ENCODE measurements at places on chromosomes 2 and 18.

GRCh38 chr2:238162251-238162845, 3.6 kb downstream of the ERFE start:
- no peak for DNase-seq

DNA sequence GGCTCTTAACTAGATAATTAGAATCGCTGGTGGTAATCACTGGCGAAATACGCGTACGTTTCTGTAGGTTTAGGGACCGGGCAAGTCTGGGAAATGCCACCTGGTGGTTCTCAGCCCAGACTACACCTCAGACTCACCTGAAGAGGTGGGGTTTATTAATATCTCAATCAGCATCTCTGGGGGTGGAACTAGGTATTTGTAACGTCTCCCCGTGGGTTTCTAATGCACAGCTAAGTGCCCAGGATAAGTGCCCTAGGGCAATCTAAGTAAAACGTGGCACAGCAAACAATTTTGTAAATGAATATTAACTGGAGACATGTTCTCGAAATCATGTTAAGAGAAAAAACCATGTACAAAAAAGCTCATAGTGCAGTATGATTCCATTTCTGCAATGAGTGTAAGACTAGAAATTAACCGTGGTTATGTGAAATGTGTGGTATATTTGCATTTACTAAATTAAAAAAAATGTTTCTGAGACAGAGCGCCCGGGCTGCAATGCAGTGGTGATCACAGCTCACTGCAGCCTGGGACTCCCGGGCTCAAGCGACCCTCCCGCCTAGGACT, 760 bp upstream of the CNOT11 start:
- DNase-seq = no peak

DNA sequence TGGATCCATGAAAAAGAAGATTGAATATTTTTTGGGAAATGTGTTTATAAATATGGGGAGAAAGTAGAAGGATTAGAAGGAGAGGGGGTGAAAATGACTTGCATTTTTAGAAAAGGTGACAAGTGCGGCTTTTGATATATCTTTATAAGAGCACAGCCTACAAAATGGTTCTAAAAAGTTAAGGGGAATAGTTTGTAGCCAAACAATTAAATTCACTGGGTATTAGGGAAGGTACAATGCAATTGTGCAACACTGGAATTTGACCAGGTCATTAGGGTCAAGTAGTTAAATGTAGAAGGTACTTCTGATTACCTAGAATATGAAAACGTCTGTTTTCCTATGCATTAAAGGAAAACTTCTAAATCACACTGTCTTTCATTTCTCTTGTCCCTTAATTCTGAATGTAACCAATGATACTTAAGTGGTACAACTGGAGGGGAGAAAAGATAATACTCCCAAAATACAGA, 44.5 kb upstream of the SERTAD2 start:
- no peak for DNase-seq

GRCh38 chr2:72716601-72717000, 109.2 kb downstream of the EXOC6B start:
- no peak for DNase-seq

DNA sequence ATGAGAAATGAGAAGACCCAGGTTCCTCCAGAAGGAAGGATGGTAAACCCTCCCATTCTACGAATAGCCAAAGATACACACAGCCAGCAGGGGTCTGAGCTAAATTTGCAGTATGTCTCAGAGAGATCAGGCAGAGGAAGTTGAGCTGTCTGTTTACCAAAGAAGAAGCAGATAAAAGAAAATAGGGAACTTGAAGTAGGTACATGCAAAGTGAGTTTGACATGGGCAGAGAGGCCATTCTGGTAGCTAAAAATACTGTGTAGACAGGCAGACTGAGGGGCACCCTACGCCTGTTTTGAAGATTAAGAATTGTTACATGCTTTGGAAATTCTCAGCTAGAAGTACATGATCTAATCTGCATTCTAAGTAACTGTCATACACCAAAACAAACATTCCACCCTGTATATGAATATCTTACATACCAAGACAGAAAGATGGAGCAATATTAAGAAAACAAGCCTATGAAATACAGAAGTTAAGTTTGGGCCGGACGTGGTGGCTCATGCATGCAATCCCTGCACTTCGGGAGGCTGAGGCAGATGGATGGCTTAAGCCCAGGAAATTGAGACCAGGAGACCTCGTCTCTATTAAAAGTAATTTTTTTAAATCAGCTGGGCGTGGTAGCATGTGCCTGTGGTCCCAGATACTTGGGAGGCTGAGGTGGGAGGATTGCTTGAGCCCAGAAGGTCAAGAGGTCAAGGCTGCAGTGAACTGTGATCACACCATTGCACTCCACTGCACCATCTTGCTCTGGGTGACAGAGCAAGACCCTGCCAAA, 157.9 kb downstream of the ANKRD44 start:
- no peak for DNase-seq

DNA sequence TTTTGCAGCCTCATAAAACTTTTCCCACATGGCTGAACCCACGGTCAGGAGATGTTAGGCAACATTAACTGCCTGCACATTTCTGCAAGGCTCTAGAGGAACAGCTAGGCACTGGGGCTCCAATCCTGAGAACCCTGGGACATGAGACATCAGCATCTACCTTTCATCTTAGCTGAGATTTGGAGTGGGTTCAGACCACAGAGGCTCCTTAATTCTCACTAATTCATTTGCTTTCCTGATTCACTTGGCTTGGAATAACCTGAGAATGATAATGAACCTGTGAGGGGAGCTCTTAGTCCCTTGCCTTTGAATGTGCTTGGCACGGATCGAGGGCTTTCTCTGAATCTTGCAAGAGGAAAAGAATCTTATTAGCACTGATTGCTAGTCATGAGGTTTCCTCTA, 266.2 kb downstream of the FIGN start:
- DNase-seq = no peak

DNA sequence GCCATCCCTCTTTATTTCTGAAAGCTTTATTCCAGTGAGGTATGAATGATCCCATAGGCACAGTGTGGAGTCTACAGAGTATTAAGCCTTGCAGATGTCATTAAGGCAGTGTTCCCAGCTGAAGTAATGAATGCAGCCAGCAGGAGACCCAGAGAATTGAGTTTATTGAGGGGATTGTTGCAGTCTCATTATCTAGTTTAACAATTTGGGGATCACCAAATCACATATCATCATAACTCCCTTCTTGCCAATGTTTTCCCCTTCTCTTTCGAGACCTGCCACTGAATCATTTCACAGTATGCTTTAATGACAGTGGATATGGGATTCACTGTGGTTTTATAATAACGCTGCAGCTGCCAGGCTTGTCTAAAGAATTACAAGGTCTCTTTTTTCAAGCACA, 249.3 kb upstream of the FSHR start:
- no peak for DNase-seq

GRCh38 chr2:72830273-72830672, 4.4 kb upstream of the EXOC6B start:
- DNase-seq = no peak

DNA sequence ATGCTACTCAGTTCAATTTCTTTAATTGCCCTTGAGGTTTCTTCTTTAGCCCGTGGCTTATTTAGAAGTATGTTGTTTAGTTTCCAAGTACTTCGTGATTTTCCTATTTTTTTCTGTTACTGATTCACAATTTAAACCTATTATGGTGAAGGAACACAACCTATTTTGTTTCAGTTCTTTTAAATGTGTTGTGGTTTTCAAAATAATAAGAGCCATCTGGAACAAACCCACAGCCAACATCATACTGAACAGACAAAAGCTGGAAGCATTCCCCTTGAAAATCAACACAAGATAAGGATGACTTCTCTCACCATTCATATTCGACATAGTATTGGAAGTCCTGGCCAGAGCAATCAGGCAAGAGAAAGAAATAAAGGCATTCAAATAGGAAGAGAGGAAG, 155.2 kb downstream of the GALNT1 start:
- DNase-seq = no peak

DNA sequence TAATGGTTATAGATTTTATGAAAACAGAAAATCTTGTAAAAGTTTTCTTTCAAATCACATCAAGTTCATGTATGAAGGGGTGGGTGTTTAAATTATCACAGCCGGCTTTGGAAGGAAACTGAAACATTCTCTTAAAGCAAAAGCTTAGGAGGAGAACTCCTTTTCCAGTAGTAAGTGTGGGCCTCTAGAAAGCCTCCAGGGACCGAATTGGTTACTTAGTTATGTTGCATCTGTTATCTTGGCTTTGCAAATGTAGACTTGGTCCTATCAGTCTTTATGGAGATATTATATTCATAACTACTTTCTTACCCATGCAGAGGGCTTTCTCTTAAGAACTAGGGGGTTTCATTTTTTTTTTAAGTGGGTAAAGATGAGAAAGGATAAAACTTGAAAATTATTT, 7.4 kb downstream of the NAB1 start:
- no peak for DNase-seq

DNA sequence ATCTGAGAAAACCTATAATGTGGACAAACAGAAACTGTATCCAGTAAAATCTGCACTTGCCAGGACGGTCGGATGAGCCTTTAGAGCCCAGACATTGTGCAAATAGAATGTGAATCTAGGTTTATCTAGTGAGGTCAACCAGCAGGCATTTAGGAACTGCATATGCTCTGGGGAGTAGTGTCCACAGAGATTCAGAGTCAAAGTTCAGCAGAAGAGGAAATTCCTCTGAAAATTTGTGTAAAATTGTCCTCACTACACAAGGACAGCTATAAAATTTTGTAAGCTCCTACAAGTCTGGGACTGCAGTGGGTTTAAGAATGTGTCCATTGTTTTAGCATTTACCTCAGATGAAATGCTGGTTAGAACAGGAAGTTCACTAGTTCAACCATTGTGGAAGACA, 9.8 kb upstream of the NDUFV2 start:
- DNase-seq = no peak

DNA sequence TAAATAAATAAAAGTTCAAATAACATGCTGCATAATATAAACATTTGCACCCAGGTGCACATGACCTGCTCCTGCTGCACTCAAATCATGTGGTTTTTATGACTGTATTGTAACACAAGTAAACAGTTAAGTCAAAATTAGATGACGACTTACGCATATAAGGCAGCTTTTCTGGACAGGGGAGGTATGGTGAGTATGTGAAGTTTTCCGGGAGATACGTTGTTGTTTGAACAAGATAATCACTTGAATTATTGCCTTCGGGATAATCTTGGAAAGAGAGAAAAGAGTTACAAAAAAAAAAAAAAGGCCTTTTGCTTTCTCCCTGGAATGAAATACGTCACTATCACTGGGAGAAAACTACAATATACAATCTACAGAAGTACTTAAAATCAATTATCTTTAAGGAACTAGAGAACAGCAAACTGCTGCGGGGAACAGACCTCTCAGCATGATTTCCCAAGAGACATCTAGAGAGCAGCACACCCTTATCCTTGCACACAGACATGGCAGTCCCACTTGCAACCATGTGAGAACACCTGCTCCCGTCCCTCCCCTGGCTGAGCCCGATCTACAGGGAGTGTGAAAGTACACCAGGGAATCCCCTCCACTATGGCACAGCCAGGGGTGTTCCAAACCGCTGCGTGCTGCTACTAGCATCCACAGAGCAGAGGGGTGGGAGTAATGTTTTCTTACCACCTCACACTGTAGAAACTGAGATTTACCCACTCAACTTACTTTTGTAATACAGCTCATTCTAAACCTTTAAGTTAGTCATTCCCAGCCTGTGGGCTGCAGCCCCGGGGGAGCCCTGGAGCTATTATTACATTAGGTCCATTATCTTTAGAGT, 26.3 kb downstream of the B4GALT6 start:
- DNase-seq = no peak

- no peak for DNase-seq
Measured at GRCh38 chr2:179946810-179947615, 60.1 kb downstream of the CWC22 start.

DNA sequence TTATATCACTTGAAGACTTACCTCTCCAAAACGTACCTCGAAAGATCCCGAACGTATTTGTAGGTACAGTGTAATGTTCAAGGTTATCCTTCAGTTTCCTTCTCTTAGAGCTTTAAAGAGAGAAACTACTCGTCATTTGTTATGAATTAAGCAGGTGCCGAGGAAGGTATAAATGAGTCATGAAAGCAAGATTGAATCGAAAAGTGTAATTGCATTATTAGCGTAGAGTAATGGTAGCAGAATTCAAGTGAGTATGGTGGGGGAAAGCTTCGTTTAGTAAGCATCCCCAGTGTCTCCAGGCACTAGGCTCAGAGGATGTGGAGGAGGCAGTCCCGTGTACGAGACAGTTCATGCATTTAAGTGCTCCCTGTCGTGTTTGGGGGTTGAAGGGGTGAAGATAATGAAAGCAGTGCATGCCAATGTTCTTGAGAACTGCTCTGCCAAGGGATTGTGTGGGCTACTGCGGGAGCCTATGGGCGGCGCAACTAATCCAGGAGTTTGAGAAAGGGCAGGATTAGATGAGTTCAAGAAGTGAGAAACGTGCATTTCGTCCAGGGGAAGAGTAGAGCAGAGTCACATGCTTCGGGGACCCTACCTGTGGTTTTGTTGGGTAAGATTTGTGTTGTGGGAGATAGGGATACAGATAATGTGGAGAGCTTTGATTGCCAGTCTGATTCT, 858 bp downstream of the POLR1B start:
- no peak for DNase-seq
